NCI-H187 treated with DMSO at 0.1 percent for 48 hours (cell line): ENCODE measurements at places on chromosomes 11 and 22.

DNA sequence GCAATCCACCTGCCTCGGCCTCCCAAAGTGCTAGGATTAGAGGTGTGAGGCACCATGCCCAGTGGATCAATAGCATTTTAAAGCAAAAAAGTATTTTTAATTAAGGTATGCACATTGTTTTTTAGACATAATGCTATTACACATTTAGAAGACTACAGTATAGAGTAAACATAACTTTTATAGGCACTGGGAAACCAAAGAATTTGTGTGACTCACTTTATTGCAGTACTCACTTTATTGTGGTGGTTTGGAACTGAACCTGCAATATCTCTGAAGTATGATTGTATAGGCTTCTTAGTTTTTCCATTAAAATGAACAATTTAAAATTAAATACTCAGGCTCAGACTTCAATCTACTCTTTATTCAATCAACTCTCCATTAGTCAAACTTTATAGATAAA is 17.5 kb upstream of the CD3E start:
- DNase-seq: no peak

- no peak for DNase-seq
Observed at GRCh38 chr11:113952588-113952987, 22.3 kb upstream of the HTR3A start.

DNA sequence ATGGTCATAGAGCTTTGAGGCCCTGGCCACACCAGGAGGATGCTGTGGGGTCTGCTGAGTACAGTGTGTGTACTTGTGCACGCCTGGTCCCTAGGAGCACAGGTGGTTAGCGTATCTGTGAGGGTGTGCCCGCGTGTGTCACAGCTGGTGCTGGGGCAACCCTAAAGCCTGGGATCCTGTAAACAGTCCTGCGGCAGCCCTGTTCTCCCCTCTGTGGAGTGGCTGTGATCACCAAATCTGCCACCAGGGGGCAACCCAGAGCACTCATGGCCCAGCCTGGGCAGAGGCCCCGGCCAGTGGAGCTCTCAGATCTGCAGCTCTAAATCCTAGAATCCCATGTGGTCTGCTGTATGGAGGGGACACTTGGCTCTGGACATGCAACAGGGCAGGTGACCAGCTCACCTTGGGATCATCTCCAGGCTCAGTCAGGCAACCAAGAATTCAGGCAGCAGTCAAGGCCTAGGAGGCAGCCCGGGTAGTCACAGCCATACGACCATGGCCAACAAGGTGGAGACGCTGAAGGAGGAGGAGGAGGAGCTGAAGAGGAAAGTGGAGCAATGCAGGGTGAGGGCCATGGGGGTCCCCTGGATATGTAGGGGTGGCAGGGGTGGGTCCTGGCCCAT is 3.9 kb downstream of the SH3BP1 start:
- DNase-seq: no peak

- no peak for DNase-seq
Observed at GRCh38 chr11:113193016-113193415, 121.4 kb upstream of the TTC12 start.

GRCh38 chr22:31739795-31740201 is 10.1 kb downstream of the PRR14L start:
- DNase-seq: no peak

DNA sequence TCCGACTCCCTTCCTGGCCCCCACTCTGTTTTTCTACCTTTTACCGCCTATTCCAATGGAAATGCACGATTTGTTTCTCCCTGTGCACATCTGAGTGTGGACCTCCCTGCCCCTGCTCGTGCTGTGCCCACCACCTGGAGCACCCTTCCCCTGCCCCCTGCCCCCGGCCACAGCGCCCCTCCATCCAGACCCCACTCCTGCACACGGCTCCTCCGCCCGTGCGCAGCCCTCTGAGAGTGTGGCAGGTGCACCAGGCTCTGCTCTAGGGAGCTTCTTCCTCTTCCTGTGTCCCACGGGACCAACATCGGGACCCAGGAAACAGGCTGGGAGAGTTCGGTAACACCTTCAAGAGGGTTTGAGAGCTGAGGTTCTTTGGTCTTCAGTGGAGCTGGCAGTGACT is 62.9 kb downstream of the LRP5 start:
- DNase-seq: no peak

DNA sequence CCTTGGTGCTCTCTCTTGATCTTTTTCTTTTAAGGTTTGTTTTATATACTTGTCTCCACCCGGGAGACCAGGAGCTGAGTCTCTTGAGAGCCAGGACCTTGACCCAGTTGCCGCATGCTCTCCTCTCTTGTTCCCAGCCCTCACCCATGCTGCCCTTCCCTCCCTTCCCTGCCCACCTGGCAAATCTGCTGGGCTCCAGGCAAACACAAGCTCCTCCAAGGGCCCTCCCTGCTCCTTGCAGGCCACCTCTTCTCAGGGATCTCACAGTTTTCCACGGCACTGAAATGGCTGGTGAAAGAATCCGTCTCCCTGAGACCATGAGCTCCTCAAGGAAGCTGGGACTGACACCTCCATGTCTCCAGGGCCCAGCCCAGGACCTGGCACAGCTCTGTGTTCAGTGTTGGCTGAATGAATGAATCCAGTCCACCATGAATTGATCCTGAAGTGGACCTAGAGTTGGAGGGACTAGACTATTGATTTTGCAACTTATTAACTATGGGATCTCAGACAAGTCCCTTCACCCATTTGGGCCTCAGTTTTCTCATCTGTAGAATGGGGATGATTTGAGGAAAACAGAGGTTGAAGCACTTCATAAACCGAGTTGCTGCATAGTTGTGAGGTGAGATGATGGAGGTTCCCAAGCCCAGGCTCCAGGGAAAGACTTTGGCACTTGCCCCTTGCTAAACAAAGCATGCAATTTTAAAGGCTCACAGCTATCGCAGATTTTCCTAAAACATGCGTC is 25.1 kb upstream of the FBLN1 start:
- no peak for DNase-seq

- no peak for DNase-seq
Observed at GRCh38 chr11:34466802-34467488, 28.2 kb downstream of the CAT start.

GRCh38 chr22:46073683-46074504 is 76.4 kb upstream of the PPARA start:
- no peak for DNase-seq

DNA sequence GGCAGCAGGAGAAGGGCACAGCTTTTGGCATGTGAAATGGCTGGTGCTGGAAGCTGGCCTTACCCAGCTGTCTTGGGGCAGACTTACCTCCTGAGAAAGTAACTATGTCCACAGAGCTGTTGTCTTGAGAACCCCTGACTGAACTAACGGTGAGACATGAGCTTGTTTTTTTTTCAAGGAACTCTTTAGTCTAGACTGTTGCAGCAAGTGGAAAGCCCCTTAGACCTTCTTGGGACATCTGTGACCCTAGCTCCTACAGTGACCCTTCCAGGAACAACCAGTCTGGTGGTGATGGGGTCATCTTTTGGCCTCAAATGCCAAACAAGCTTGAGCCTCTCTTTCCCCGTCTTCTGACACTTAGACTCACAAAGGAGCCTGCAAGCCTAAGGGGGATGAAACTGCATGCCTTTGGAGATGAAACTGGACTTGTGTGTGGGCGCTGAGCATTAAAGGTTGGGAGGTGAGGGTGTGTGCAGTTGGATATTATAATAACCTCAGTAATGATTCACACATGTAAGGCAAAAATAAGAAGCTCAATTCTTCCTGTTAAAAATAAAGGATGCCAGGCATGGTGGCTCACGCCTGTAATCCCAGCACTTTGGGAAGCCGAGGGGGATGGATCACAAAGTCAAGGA is 35.4 kb downstream of the SDHD start:
- no peak for DNase-seq

- DNase-seq: no peak
Observed at GRCh38 chr11:69931994-69932910, 113.0 kb upstream of the FGF3 start.

- DNase-seq: no peak
Observed at GRCh38 chr11:111339758-111340388, 39.2 kb downstream of the POU2AF1 start.

DNA sequence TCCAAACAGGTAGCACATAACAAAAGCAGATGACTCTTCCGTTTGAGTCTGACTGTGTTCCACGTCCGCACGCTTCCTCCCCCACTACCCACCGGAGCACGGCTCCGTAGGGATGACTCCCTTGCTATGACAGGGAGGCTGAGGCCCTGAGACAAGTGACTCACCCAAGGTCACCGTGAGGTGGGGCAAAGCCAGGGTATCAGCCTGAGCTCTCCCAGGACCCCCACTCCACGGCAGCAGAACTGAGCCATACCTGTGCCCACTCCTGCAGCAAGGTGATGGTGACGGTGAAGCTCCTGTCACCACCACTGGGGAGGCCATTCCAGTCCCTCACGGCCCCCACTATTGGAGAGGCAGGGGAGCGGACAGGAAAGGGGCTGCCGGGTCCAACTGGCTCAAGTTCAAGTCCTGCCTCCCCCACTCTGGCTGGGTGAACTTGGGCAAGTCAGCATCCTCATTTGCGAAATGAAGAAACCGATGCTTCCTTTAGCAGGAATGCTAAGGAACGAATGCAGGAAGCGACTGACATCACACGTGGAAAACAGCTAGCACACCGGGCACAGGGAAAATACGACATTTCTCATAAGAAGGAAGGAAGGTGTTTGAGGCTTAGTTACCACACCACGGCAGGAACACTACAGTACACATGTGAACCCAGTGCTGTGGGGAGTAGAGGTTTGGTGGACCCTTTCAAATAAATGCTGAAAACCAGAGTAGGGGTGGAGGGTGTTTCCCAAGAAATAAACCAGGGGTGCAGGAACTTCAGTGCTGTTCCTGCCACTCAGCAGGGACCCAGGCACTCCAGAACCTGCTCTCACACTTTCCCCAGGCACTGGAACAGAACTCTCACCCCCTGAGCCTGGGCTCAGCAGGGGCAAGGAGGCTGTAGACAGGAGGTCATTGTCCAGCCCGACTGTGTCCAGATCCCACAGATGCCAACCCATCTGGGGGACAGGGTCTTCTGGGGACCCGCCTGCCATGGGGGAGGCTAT is 32.4 kb upstream of the CBX7 start:
- no peak for DNase-seq

- no peak for DNase-seq
Observed at GRCh38 chr11:107777110-107777509, 65.3 kb upstream of the SLN start.

DNA sequence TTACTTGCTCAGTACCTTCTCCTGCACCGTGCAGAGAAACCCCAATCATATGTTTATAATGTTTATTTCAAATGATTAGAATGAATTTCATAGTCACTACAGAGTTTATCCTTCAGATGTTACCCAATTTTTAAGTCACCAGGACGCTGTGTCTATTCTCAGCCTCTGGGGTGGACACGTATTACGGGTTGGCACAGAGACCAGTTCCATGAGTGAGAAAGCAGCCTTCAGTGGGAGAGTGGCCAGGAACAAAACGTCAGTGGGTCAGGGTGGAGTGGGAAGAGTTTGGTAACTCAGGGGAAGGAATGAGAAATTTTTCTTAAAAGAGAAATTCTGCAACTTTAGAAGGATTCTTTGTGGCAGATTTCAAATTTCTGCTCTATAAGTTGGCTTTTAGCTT is 77.1 kb upstream of the MTMR2 start:
- DNase-seq: no peak

DNA sequence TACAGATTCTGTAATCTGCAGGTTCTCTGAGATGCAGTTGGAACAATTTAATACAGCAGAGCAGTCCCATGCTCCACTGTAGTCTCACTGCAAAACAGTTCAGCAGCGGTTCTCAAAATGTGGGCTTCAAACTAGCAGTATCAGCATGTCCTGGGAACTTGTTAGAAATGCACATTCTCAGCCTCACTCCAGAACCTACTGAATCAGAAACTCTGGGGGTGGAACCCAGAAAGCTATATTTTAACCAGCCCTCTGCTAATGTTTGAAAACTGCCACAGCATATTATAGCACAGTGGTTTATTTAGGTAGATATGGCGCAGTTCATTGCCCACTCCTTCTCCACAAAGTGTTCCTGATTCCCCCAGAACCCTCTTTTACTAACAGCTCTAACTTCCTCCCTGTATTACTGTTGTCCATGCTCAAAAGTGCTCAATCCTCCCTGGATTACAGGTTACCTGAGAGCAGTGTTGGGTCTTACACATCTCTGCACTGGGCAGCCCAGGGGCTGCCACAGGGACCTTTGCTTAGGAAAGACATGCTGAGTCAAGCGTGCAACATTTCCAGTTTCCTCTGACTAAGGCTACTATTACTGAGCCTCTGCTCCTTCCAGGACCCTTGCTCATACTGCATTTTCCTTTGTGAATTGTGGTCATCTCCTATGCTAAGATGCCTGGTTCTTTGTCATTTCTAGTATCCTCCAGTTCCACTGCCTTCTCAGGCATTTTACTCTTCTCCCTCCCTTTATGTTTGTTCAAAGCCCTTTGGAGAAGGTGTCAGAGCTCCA is 7.7 kb upstream of the DGAT2 start:
- DNase-seq: no peak

GRCh38 chr11:7077101-7077500 is 11.7 kb upstream of the RBMXL2 start:
- no peak for DNase-seq

- no peak for DNase-seq
Observed at GRCh38 chr11:88179141-88179540, 3.9 kb upstream of the RAB38 start.

- no peak for DNase-seq
Observed at GRCh38 chr11:22938691-22939090, 78.4 kb upstream of the CCDC179 start.

GRCh38 chr11:79264284-79264683 is 176.5 kb downstream of the TENM4 start:
- DNase-seq: no peak

- no peak for DNase-seq
Observed at GRCh38 chr11:10581481-10582019, 13.1 kb upstream of the LYVE1 start.

DNA sequence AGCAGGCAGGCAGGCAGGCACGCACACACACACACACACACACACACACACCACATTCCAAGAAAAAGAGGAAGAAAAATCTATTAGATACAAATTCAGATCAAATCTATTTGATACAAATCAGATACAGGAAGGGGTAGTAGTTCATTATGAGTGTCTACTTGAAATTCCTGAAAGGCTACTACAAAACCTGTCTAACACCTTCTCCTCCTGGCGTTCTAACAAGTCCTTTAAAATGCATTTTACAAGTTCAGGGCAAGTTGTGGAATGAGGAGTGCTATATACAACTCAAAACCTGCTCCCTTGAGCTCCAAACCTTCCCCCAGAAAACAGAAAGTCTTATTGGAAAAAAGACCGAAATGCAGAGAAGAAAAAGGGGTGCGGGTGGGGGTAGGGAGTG is 476 bp downstream of the ARHGAP32 start:
- DNase-seq: no peak

DNA sequence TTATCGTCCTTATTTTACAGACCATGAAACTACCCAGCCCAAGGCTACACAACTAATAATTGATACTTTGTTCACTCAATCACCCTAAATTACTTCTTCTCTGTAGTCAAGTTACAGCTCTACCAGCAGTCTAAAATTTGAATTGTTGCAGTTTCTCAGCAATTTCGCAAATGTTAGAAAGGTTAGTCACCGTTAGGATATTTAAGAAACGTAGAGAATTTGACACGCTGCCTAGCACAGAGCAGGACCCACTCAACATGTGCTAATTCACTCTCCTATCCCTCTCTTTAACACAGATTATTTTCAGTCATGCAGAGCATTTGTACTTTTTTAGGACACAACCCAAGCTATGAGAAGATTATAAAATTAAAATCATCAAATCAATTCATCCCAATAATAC is 771.1 kb upstream of the LUZP2 start:
- DNase-seq: no peak

- no peak for DNase-seq
Observed at GRCh38 chr22:19412478-19412877, 19.1 kb downstream of the HIRA start.
